ENCODE measurements at places on chromosomes 3 and 15. TPM values are rescaled to one million over a fixed set of nuclear protein-coding genes. Genes with fewer than 3 reads are reported as not detected.

- DNase-seq: no peak
These were observed 56.9 kb downstream of the LRCH3 start for GRCh38 chr3:197847866-197848401.

GRCh38 chr15:88804257-88804656, 1.0 kb downstream of the ACAN start:
- DNase-seq: no peak

DNA sequence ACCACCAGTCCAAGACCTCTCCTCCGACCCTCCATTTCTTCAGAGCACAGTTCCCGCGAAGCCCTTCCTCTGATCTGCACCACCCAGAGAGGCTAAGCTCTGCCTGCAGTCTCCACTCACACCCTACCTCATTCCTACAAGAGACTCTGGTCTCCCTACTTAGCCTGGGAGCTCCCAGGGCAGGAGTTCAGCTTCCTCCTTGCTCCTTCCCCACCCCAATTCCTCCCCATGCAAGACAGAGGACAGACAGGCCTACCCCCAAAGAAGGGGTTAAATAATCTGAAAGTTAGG, 12.6 kb upstream of the VIPR1 start:
- DNase-seq: no peak

Gene GOLGA8S
- 1.6 TPM for polyA plus RNA-seq

GRCh38 chr3:152293347-152294006, 24.7 kb downstream of the MBNL1 start:
- DNase-seq: no peak

DNA sequence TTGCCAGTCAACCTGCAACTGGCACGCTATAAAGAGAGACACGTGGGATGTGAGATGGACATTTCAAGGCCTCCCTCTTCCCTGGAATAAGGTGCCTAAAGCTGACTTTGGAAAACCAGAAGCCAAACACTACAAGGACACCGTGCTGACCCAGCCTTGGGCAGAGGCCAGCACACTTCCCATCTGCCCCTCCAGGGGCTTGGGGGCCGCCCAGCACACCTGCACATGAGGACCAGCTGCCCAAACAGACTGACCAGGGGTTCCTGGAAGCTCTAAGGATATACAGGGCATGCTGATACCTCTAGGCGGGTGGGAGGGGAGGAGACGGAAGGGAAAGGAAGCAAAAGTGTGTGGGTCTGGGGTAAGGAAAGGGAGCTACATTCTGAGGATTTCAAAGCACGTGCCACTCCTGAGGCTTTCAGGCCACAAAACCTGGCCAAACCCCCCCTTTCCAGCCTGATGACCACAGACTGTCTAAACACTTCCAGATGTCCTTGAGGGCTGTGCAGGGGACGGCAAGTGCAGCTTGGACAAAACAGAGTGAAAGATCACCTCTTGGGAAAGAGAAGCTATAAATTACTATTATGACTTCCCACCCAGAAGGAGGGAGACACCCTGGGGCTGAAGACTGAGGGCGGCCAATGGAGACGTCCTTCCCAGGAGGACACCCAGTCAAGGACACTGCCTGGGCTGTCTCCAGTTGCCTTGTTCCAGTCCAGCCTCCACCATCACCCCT, 57.9 kb downstream of the ADCY5 start:
- DNase-seq: no peak

Gene CHRNA7
- polyA plus RNA-seq: 26.2 TPM

DNA sequence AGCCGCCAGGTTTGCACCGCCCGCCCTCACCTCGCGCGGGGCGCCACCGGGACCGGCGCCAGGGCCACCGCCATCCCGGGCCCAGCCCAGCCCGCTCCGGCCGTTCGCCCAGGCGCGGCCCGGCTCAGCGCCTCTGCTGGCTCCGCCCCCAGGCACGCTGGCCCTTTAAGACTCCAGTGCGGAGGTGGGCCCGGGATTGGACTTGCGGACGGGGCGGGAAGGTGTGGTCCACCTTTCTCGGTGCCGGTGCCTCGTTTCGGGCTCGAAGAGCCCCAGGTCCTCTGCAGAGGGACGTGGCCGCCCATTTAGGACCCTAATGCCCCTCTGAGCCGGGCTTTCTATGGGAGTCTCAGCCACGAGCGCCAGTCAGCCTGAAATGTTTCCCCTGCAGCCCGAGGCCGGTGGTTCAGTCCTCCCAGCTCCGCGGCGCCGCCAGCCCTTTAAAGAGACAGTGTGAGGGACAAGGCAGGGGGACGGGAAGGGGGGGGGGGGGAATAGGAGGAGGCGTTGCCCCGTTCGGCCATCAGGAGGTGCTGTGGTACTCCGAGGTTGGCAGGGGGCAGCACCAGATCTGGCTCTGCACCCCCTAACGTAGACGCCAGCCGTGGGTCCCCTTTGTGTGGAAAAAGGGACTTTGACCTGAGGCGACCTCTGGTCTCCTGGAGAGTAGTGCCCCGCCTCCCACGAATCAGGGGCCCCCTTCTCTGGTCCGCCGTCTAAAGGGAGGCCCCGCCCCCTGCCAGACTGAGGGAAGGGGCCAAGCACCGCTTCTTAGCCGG, 1.0 kb downstream of the HYAL2 start:
- DNase-seq: peak; percentile 91

Gene LRRN1
- 21.2 TPM for polyA plus RNA-seq

- no peak for DNase-seq
These were observed 42.1 kb downstream of the MAGI1 start for GRCh38 chr3:65996589-65996988.

Gene CELSR3
- polyA plus RNA-seq: 1.6 TPM

Gene TMEM207
- polyA plus RNA-seq: 17.8 TPM

All from renal pelvis (tissue), 12 donors.